ENCODE measurements at places on chromosomes 4 and X. TPM values are rescaled to one million over a fixed set of nuclear protein-coding genes. Genes with fewer than 3 reads are reported as not detected.

Gene C1QTNF7
- total RNA-seq = 9.5 TPM

Gene MAPK10
- 78.2 TPM for total RNA-seq

Gene SYTL5
- 0.11 TPM for total RNA-seq

Gene FRAS1
- total RNA-seq = 25.4 TPM

Gene CCNA2
- 1.2 TPM for total RNA-seq

Gene AFP
- not detected for total RNA-seq

- DNase-seq = no peak
Measured at GRCh38 chr4:122003335-122003734, 51.5 kb upstream of the TRPC3 start.

DNA sequence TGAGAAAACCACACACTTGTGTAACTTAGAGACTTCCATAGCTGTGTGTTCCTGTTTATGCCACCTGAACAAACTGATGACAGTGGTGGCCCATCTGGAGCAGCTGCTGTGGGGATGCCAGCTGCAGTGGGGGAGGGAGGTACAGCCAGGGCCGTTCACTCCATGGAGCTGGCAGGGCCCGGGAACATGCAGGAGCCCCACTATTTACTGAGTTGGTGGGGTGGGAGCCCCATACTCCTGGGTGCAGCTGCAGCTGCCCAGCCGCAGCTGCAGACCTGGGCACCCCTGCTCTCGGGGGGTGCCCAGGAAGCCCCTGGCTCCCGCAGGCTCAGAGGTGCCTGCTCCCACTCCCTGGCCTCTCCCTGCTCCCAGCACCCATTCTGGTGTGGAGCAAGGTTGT, 398.6 kb upstream of the RASGEF1B start:
- no peak for DNase-seq

- DNase-seq = no peak
Measured at GRCh38 chrX:111353793-111354192, 58.2 kb downstream of the DCX start.

DNA sequence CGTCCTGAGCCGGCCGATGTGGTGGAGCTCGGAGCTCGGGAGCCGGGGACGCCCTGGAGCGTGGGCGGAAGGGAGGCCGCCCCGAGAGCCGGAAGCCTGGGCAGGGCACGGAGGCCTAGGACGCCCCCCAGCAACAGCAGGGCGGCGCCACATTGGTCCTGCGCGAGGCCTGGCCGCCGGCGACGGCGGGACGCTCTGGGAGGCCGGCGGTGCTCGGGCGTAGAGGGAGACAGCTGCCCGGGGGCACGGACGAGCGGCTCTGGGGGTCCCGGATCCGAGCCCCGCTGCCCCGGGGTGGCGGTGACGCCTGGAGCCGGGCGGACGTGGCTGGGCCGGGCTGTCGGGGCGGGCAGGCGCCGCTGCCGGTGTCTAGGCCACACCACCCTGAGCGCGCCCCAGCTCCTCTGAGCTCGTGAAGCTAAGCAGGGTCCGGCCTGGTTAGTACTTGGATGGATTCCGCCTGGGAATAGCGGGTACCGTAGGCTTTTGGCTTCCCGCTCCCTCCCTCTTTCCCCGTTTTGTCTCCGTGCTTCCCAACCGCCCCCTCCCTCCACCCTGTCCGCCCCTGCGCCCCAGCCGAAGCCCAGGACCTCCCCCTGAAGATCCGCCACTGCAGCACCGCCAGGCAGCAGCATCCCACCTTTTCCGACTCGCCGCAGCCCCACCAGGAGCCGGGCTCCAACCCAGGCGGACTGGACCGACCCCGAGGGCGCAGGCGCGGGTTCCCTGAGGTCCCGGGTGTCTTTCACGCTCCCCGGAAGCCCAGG, 12.1 kb downstream of the FRG2 start:
- no peak for DNase-seq

DNA sequence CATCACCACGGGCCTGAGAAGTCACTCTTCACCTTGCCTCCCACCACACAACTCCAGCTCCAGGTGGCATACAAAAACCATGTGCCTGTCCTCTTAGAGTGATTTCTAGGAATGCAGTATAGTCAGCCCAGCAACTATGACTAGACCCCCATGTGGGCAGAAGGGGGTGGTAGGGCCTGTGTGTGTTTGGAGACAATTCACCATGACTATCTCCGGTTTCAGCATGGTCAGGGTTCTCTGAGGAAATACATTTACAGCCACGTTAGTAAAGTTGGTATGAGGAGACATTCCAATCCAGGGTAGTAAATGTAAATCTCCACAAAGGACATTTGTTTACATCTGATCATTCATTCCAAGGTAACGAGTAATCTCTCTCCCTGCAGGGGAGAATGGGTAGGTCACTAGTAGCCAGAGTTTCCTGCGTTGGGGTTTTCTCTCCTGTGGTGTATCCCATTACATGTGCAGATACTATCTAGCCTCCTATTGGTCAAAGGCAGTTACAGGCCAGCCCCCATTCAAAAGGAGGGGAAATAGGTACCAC, 4.2 kb upstream of the MTMR1 start:
- no peak for DNase-seq

DNA sequence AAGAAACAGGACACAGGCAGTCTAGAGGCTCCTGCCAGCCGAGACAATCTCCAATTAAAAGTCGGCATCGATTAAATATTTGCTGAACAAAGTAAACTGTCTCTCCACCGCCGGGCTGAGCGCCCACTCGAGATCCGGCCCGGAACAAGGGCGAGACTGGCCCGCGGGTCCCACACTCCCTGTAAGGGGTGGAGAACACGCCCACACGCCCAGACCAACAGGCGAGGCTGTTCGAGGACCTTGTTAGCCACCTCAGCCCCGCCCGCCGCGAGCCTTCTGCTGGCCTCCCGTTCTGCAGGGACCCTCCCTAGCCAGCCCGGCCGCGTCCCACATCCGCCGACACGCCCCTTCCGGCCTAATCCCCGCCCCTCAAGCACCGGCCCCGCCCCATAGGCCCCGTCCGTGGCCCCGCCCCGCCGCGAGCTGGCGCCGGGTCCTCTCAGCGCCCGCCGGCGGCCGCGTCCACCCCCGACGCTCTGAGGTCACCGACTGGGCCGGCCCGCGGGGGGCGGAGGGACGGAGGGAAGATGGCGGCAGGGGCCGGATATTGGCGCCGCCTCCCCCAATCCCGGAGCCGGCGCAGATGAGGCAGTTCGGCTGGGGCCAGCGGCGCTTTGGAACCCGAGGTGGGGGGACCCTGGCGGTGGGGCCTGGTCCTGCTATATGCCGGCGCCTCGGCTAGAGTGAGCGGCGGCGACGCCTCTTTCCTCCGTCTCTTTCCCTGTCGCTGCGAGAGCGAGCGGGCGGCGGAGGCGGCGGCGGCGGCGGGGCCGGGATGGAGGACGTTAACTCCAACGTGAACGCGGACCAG, at the start of gene SLAIN2:
Gene SLAIN2, plus strand, starts transcription at position 565 of the 811 bp plus-strand sequence. Its CDS starts 211 bp downstream, at position 776.
- peak; percentile 100 for DNase-seq

DNA sequence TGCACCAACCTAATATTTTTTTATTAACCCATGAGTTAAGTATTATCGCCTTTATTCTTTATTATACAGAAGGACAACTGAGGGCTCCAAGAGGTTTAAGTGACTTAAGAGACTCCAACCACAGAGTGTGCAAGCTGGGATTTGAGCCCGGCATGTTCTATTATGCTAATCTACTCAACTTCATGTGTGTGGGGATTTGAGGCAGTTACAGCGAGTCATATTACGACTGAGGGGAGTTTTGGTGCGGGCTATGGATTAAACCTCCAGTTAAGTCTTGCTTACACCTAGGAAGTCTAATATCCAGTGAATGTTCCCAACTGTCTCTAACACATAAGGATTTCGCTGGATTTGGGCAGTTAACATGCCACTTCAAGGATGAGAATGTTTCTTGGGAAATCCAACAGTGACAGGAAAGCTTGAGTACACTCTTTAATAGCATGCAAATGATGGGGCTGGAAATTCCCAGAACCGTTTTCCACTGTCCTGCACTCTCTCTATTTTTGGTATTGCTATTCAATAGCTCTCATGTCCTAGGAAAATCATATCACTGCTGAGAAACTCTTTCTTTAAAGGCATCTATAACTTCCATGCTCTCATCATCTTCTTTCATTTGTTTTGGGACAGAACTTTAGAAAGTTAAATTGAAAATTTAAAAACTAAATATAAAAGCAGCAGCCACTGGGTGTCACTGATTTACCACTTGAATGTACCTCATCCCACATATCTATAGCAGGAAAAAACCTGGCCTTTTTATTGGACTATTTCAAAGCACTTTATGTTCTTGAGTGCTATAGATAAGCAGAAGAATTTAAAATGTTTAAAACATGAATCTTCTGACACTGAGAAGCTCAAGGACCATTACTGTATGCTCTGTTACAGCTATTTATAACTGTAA, 165.1 kb upstream of the TTC29 start:
- DNase-seq = no peak

- DNase-seq = no peak
Measured at GRCh38 chrX:114075073-114075673, 508.7 kb upstream of the HTR2C start.

GRCh38 chrX:72274526-72274925, 2.5 kb downstream of the RPS4X start:
- DNase-seq = no peak

- DNase-seq = no peak
Measured at GRCh38 chr4:153246446-153247115, 42.3 kb downstream of the TRIM2 start.

DNA sequence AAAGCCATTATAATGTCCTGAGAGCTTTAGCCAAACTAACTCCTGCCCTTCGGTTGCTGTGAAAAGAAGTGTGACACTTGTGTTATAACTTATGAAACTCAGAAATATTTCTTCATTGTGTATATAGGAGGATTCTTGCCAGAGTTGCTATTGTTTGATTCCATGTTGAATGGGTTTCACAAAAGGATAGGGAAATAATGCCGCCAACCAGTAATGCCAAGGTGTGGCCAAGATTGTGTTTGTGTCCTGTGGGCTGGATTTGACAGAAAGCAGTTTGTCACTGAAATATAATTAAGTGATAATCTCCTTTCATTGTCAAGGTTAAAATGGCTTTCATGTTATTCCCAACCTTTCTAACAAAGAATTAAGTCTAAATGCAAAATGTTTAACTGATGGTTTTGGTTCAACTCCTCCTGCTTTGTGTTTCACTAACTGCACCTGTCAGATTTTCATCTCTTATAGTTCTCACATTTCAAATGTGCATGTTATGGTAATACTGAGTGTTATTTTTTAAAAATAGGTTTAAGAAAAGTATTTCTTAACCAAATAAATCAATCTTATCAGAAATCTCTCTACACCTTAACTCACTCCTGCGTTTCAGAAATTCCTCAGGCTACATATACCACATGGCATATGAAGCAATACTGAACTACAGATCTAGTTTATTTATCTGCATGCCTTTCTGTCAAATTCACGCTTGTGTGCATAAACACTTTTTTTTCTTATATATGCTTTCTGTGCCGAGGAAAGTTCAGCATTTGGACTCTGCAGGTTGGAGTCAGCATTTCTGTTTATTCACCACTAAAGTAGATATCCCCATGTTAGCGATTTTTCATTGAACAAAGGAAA, at the start of gene CLDN22:
Gene CLDN22, minus strand, starts transcription at position 66 of the 849 bp plus-strand sequence. Its CDS starts 58 bp downstream, at position 8.
- no peak for DNase-seq

DNA sequence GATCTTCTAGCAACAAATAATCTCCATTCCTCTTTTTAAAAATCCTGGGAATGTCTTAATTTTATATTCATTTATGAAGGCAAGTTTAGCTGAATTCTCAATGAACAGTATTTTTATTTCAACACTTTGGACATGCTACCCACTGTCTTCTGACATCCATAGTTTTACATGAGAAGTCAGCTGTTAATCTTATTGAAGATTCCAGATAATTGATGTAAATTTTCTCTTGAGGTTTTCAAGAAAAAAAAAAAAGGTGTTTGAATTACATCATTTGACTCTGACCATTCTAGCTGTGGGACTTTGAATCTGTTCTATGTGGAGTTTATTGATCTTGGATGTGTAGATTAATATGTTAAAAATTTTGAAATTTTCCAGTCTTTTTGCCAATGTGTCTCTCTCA, 28.0 kb downstream of the PDHA2 start:
- no peak for DNase-seq

DNA sequence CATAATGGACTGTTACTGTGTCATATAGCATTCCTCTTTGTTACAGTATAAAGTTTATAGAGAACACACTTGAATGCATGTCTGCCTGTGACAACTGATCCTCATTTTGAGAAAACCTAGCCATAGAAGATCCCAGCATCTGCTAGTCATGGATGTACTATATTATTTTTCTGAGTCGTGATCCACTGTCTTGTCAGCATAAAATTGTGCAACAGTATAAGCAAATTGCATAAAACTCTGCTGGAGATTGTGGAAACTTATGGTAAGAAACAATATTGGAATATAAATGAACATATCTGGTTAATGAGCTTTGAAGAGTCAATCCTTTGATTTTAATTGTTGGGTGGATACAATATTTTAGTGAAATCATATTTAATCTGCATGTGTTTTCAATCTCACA, 3.6 kb downstream of the NEIL3 start:
- no peak for DNase-seq

GRCh38 chr4:17115583-17115982, 217.1 kb upstream of the LDB2 start:
- no peak for DNase-seq

DNA sequence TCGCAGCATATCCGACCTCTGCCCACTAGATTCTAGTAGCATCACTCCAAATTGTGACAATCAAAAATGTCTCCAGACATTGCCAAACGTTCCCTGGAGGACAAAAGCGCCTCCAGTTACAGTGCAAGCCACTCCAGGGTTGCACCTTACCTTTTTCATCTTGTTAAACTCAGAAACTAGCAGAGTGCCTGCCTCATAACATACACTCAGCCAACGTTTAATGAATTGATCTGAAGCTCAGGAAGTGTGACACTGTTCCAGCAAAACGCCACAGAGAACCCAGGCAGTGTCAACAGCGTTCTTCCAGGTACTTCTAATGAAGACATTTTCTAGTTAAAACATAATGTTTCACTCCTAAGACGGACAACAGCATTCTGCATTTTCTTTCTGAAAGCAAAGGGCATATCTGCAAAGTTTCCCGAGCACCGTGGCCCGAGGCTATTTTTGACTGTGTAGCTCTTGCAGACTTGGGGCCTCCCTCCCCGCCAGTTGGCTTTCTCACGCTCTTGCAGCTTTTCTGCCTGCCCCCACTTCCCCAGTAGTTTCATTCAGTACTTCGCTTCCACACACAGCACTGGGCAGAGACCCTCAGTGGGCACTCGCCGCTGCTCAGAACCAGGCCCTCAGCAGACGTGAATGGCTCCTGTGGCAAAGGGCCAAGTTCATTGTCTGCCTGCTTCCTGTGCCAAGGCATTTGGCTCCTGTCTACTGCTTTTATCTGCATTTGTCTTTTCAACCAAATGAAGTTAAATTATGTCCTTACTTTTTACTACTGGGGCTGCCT, 133.4 kb upstream of the TTC29 start:
- peak; percentile 60 for DNase-seq

DNA sequence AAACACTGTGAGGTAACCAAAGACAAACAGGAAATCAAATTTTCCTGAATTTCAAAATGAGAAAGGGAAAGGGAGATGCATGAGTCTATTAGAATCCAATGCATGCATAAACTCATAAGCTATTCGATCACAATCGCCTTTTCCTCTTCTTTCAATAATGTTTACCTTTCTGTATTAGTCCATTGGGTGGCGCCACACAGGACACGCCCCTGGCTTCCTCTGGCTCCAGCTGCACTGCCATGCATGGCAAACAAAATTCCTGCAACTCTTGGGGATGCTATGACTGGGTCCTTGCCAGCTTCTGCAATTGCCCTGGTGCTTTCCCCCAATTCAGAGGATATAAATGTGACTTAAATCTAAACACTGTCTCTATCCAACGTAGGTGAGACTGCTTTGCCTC, 424.5 kb upstream of the PCDH7 start:
- DNase-seq = no peak

All from thyroid gland (tissue), 4 donors.